ENCODE measurements at places on chromosomes 11 and 22.

DNA sequence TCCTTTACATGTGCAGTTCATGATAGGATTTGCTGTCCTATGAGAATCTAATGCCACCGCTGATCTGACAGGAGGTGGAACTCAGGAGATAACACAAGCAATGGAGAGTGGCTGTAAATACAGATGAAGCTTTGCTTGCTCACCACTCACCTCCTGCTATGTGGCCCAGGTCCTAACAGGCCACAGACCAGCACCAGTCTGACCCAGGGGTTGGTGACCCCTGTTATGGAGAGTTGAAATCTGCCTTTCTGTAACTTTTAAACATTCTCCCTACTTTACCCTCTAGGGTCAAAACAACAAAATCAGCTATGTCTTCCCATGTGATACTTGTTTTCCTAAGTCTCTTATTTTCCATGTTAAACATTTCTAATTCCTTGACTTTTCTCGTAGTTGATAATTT, 48.7 kb upstream of the BARX2 start:
- DNase-seq = no peak

- DNase-seq = no peak
Observed at GRCh38 chr22:39940757-39941305, 19.4 kb upstream of the TMA7B start.

GRCh38 chr11:92826603-92827002, 142.8 kb upstream of the MTNR1B start:
- no peak for DNase-seq

DNA sequence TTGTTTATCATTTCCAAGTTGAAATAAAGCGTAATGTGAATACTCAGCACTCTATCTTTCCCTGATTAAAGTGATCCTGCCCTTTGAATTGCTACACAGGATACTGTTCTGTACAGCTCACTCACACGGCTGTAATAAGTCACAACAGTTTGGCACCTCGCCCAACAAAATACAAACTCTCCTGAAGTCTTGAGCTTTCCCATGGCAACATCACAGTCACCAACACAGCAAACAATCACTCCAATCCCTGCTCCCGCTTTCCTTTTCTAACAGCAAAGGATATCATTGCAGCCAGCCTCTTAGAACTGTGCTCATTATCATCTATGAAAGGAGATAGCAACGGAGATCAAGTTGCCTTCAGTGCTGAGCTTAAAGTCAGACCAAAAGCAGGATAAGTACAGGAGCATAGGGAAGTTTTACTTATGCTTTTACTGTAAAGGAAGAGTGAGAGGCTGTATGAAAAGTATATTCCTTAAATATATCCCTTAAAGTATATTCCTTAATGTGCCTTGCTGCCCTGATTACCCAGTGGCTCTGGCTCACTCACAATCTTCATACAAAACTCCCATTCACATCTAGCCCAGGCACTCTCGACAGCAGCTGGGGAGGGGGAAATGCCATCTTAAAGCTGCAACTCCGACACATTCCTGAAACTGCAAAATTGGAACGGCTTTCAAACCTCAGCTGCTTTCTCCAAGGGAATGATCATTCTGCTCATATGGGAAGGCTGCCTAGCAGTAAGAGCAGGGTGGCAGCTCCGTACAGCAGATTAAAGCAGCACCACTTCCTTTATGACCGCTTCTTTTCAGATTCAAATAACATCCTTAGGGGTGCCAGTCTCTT, 35.8 kb downstream of the MAML2 start:
- DNase-seq = no peak

DNA sequence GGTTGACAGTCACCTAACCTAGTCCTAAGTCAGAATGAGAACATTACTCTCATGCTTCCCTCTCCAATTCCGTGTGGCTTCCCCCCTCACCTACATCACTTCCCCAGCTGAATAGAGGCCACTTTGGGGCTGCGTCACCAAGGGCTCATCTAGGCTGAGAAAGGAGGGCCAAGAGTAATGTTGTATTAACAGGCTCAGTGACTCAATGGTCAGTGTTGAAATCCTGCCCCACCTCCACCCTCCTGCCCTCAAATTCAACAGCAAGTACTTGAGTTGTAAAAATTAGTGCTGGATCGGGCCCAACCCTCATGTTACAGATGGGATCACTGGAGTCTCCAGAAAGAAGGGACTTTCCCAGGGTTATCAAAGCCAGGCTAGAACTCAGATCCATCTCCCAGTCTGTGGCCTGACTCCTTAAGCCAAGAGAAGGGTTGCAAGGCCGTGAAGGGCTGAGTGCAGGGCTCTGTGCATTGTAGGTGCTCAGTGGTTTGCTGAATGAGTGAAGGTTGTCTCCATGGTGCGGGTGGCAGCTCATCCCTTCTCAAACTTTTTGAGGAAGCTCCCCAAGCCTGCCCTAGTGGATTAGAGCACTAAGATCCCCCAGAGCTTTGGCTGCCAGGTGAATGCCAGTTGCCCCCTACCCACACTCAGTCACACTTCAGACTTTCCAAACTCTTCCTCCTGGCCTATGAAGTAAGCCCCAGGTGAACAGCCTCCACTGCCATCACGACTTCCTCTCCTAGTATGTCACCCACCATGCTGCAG, 3.2 kb downstream of the DGAT2 start:
- no peak for DNase-seq

DNA sequence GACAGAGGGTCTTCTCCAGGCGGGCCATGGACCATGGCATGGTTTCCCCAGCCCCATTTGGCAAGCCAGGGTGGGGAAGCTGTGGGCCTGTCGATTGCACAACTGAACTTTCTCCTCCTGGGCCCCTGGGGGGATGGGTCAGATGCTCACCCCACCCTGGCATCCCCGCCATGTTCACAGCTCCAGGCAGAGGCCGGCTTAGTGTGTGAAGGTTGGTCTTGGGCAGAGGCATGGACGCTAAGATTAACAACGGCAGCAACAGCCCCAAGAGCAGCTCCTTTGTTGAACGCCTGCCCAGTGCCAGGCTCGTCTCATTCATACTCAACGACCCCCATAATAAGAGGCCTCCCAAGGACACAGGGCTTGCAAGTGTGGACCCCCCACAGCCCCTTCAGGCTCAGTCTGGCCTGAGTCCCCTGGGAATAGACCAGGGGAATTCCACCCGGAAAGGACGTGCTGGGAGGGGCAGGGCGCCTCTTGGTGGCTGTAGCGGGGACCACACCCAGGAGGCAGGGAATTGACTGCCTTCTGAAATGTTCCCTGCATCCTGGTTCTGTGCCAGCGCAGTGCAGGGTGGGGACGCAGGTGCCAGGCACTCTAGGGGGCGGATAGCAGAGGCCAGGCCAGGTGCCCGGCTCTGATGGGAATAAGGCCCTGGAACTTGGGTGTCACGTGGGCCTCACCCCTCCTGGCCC, 8.3 kb downstream of the TSPO start:
- no peak for DNase-seq

GRCh38 chr22:38981992-38982927, at the start of gene APOBEC3B:
Gene APOBEC3B (plus strand): TSS chr22:38982347. CDS start chr22:38982454, 107 bp downstream.
- peak; percentile 7 for DNase-seq

DNA sequence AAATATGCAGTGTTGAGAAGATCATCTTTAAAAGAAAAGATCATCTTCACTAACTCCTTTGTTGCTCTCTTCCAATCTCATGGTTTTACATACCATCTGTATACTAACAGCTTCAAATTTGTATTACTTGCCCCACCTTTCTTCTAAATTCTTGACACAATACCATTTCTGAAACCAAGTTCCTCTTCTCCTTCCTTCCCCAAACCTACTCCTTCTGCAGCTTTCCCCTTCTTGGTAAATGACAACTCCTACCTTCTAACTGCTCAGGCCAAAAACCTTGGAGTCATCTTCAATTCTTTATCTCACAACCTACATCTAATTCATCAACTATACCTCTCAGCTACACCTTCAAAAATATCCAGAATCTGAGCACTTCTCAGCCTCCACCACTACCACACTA, 9.3 kb downstream of the PRCP start:
- no peak for DNase-seq

DNA sequence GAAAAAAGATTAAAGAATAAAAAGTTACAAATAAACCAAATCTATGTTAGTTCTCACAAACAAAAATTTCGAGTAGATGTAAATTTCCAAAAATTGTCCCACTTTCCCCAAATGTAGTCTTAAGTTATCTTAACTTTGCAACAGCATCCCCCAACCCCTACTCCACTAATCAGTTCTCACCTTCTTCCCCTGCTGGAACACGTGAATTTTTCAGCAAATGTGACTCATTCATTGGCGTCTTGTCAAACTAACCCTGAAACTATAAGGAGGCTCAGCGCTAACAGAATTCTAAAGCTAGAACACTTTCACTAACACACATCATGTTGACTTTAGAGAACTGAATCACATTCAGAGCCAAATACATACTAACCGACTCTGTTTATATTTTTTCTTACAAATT, 46.1 kb downstream of the PHF21A start:
- DNase-seq = no peak

DNA sequence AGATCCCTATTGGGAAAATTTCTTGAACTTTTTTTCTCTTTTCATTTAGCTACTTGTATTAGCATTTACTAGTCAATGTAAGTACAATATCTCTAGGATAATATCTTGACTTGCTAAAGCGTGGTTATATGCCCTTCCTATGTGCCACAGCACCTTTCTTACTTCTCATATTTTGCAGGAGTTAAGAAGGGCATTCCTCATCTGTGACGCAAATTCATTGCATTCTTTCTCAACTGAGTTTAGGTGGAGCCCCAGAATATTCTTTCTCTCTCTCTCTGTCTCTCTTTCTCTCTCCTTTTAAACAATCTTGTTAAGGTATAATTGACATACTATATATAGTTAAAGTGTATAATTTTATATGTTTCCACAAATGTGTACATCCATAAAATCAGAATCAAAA, 266.1 kb downstream of the RAB38 start:
- DNase-seq = no peak

DNA sequence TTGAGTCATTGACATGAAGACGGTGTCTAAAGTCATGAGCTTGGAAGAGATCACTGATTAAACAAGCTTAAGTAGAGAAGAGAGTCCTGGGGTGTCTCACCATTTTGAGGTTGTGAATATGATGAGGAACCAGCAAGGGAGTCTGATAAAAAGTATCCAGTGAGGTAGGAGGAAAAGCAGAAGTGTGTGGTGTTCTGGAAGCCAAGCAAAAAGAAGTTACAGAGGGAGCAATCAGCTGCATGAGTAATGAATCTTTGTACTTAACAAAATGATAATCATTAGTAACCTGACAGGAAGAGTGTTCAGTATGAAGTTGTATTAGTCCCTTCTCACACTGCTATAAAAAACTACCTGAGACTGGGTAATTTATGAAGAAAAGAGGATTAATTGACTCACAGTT, 131.3 kb downstream of the C11orf87 start:
- DNase-seq = no peak

GRCh38 chr11:130601141-130601540, 152.7 kb downstream of the ADAMTS15 start:
- DNase-seq = no peak

DNA sequence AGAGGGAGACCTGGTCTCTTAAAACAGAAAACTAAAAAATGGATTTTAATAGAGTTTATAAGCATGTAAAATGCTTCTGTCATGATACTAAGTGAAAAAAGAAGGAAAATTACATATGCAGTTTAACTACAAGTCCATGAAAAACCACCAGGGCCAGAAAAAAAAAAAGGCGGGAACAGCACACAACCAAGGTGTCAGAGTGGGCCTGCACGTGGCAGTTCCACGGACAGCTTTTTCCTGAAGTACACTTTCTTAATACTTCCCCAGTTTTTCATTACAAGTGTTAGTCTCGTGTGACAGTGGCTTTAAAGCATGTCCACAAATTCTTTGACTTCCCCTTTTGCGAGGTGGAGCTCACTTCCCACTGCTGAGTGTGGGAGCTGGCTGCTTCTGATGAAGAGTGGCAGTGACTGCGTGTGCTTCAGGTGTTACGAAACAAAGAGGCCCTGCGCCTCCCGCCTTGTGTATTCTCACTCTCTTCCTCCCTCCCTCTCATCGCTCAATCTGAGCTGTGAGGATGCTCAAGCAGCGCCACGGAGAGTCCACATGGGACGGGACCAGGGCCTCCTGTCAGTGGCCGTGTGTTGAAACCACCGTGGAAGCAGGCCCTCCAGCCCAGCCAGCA, 16.4 kb downstream of the PPM1F start:
- DNase-seq = no peak

DNA sequence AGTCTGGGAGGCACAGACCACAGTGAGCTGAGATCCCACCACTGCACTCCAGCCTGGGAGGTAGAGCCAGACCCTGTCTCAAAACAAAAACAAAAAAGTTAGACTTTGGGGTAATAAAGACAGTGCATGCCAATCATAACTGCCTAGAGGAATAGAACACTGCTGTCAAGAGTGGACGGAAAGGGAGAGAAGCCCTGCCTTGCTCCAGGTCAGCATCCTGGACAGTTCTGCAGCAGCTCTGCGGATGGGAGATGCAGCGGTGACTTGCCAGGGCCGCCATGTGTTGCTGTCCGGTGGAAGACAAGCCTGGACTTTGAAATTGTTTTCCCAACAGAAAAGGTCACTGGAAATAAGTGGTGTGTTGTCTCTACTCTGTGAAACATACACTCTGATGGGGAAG, 618.2 kb downstream of the TBC1D22A start:
- no peak for DNase-seq

DNA sequence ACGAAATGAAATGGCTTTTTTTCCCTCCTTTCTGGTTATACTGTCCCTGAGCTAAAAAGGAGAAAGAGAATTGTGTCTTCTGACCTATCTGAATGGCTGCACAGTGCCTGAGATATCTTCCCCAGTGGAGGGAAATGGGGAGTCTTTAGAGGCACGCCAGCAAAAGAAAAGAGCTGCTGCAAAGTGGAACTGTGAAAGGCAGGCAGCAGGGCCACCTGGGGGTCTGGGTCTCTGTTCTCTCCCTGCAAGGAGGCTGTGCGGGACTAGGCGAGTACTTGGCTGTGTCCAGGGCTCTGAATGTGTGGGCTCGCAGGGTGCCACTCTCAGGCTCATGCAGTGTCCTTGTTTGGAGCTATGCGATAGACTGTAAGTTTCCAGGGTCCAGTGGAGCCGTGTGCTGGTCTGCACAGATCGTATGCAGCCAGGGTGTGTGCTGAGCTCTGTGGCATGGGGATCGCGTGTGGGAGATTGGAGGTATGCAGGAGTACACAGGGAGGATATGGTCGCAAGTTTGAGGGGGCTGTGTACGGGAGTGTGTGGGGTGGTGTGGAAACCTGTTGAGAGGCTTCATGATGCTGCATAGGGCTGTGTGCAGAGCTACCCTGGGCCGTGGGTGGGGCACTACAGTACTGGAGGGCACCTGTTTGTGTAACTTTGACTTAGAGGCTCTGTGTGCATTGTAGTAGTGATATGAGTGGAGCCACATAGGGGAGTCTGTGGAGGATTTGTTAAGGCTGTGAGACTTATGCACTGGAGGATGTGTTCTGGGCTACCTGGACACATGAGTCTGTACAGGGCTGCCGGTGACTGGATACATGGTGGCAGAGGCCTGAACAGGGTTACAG, 70.1 kb upstream of the OLFML1 start:
- no peak for DNase-seq

- no peak for DNase-seq
Observed at GRCh38 chr11:22753416-22753815, 76.2 kb downstream of the SVIP start.

- no peak for DNase-seq
Observed at GRCh38 chr22:22802339-22802970, 85.2 kb upstream of the IGLL5 start.

DNA sequence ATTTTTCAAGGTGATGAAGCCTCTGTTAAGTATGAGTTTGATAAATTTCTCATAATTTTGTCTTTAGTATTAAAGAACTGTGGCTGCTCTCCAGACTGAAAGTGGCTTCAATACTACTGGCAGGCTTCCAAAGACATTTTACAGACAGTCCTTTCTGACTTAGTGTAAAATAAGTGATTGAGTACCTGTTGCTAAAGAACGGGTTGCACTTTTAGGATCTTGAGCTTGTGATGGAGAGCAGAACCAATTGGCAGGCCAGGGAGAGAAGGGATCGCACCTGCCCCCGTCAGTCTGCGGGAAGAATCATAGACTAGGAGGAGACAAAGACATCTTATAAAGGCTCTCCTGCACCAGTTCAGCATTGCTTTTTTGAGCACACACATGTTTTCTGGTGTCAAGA, 4.4 kb downstream of the NCAM1 start:
- DNase-seq = no peak
